ENCODE measurements at places on chromosomes 7 and 10.

GRCh38 chr10:112184052-112184371 is 447 bp upstream of the GPAM start:
- no peak for DNase-seq

DNA sequence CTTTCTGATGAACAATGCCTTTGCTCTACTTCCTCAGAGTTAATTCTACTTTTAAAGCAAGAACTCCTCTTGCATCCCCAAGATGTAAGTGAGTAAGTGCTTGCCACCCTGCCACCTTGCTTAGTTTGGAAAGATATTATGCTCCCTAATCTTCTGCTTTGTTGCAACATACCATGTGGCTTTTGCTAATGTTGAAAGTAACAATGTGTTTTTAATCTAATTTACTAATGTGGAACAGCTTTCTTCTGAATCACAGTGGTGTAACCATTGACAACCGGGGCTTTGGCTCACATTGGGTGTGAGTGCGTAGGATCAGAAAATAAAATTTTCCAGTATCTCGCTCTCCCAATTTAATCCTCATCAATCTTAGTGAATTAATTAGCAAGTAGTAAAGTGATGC is 254.1 kb upstream of the PTER start:
- no peak for DNase-seq

- DNase-seq, result no peak
Measured at GRCh38 chr7:27846388-27846787, 106.4 kb downstream of the TAX1BP1 start.

GRCh38 chr10:35421553-35422178 is 85.4 kb downstream of the CCNY start:
- no peak for DNase-seq

- DNase-seq, result no peak
Measured at GRCh38 chr10:48924988-48925387, 14.7 kb downstream of the LRRC18 start.

- no peak for DNase-seq
Measured at GRCh38 chr7:140053812-140054539, 8.8 kb downstream of the PARP12 start.
